ENCODE measurements at places on chromosomes 11 and 22.

- DNase-seq, result no peak
Observed at GRCh38 chr11:79122759-79123158, 318.1 kb downstream of the TENM4 start.

- no peak for DNase-seq
Observed at GRCh38 chr11:7969756-7970646, 4.8 kb upstream of the NLRP10 start.

GRCh38 chr11:90705661-90706060, 482.8 kb upstream of the CHORDC1 start:
- no peak for DNase-seq

GRCh38 chr11:88886796-88887195, 179.0 kb downstream of the GRM5 start:
- DNase-seq, result peak; percentile 19

GRCh38 chr11:111230122-111230465, 15.4 kb upstream of the POU2AF2 start:
- no peak for DNase-seq

Data from activated gamma-delta T cell treated with Interleukin-2 at 50 U/mL for 16 hours (primary cell).